ENCODE measurements at places on chromosomes 2 and 18. TPM values are rescaled to one million over a fixed set of nuclear protein-coding genes. Genes with fewer than 3 reads are reported as not detected.

Gene INSIG2
- total RNA-seq = 12.9 TPM

Gene DSEL
- total RNA-seq = 4.9 TPM

Gene ICOS
- not detected for total RNA-seq

Gene ARHGEF4
- total RNA-seq = 108 TPM

DNA sequence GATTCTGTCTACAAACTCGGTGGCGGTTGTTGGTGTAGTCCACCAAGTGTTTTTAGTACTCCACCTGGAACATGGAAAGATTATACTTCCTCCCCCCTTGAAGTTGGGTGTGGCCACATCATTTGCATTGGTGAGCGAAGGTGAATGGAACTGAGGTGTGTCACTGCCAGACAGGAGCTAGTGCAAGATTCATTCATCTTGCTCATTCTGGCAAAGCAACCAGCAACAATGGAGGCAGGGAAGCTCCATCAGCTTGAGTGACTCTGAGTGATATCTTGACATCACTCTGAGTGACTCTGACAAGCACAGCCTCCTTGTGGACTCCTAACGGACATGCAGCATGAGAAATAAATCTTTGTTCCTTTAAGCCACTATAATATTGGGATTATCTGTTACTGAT lies 54.7 kb upstream of the SLC1A4 start:
- DNase-seq = no peak

- no peak for DNase-seq
Observed at GRCh38 chr2:84889332-84889731, 8.4 kb upstream of the TRABD2A start.

DNA sequence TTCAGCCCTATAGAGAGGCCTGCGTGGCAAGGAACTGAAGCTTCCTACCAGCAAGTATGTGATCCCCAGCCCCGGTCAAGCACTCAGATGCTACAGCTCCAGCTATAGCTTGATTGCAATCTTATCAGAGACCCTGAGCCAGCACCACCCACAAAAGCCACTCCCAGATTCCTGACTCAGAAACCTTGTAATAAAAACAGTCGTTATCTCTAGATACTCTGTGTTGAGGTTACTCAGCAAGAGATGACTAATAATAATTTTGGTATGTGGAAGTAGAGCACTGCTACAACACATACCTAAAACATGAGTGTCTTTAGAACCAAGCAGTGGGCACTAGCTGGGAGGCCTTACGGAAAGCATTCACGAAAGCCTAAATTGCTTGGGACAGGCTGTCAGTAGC lies 216.9 kb downstream of the UXS1 start:
- no peak for DNase-seq

DNA sequence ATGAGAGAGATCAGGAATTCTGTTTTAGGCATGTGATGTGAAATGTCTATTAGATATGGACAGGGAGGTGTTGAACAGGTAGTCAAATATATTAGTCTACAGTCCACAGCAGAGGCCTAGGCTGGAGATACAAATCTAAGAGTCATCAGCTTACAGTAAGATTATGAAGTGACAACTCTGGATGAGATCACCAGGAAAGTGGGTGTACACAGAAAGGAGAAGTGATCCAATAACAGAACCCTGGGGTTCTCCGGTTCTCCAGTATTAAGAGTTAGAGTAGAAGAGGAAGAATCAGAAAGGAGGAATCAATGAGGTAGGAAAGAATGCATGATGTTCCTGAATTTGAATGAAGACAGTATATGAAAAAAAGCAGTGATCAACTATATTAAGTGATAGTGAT lies 362.3 kb downstream of the FIGN start:
- DNase-seq = no peak

DNA sequence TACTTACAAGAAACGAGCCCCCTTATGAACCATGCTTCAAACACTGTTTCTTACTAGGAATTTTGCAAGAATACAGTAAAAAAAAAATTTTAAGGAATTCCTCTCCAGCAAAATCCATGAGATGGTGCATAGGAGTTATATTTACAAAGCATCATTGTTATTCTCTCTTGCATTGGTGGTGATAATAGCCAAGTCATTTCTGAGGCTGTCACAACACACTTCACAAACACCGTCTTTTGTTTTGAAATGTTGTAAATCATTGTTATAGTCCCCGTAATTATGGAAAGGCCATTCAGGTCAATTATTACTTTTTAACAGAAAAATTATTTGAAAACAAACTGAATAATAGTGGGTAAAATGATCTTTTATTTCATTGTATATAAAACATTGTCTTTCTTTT lies 60.1 kb downstream of the DYNC1I2 start:
- DNase-seq = no peak

DNA sequence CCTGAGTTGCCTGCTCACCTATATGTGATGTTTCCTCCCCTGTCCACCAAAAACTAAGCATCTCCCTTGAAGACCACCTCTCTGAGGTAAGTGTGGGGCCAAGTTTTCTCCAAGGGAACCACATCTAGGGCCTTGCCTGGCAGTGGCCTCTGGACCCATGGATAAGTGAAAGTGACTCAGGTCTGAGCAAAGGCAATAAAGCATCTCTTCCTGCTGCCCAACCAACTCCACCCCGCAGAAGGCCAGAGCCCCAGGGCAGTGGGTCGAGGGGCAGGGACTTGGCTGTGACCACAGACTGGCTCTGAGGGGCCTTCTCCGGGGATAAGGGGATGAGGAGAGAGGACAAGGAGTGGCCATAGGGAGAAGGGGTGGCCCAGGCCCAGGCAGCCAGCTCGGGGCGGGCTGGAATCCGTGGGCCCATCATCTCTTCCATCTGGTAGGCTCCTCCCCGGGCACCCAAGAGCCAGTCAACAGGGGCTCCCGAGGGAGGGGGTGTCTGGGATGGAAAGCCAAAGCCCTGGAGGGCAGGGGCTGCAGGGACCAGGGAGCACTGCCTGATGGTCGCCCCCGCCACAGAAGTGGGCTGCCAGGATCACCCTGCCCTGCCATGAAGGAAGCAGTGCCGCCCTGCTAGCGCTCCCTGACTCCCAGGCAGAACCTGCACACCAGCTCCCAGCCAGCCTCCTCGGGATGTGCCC lies 33.4 kb downstream of the EMX1 start:
- no peak for DNase-seq

- DNase-seq = peak; percentile 70
Observed at GRCh38 chr2:237581751-237582746, 8.5 kb downstream of the RAB17 start.

- DNase-seq = no peak
Observed at GRCh38 chr2:45288532-45289417, 279.5 kb upstream of the SIX2 start.

DNA sequence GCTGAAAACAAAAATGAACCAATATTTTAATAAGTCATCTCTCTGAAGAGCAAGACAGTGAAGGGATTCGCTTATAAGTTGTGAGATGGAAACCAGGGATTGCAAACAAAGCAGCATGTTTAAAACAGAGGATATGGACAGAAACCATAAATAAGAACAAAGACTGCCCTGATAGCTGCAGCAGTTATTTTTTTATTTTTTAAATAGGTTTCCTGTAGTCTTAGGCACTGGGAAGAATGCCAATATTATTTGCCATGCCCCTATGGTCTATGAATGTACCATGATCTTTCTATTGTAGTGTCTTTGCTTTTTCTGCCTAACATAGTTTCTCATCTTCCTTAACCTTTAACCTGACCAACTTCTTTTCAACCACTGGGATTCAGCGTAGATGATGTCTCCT lies 1334.0 kb upstream of the NRXN1 start:
- no peak for DNase-seq

- DNase-seq = no peak
Observed at GRCh38 chr2:207416111-207416510, 113.7 kb upstream of the CREB1 start.

Data from lower leg skin (tissue), 4 donors.